Chondrocyte (in vitro differentiated cells): ENCODE measurements at places on chromosomes 7 and 10.

GRCh38 chr10:97280783-97281182 is 11.7 kb downstream of the ARHGAP19 start:
- no peak for DNase-seq

DNA sequence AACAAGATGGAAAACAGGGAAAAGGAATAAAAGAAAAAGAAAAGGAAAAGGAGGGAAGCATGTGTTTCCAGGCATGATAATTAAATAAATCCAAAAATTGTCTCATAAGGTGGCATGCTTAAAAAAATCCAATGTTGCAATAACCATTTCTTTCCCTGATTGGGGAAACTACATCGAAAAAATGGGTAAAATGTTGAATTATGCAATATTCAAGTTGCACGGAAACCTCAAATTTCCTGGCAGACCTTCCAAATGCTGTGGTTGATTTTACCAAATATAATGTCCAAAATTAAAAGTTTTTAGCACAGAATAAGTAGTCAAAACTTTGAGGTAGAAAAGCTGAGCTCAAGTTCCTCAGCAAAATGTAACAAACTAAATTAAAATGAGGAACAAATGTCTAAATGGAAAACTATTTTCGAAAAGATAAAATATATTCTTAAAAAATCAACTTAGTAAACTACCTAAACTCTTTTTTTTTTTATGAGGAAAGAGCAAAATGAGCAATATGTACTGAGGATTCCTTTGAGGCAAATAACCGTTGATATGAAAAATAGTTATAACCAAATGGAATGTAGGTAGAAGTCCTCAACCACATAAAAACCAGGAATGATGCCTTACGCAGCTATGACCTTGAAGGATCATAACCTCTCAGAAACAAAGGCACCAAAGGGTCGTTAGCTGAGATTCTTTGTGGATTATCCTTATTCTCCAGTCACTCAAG is 52.6 kb downstream of the MACC1 start:
- no peak for DNase-seq

- DNase-seq: no peak
Observed at GRCh38 chr7:34928052-34928451, 109.2 kb downstream of the DPY19L1 start.

DNA sequence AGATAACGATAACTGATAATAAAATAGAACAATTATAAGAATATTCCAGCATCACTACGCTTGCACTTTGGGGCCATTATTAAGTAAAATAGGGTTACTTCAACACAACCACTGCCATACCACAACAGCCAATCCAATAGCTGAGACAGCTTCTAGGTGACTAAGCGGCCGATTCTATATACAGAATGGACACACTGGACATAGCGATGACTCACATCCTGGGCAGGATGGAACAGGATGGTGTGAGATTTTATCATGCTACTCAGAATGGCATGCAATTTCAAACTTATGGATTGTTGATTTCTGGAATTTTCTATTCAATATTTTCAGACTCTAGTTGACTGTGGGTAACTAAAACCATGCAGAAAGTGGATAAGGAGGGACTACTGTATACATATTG is 920.9 kb downstream of the LRMDA start:
- no peak for DNase-seq

- DNase-seq: no peak
Observed at GRCh38 chr10:89466599-89467035, 52.2 kb downstream of the IFIT5 start.

DNA sequence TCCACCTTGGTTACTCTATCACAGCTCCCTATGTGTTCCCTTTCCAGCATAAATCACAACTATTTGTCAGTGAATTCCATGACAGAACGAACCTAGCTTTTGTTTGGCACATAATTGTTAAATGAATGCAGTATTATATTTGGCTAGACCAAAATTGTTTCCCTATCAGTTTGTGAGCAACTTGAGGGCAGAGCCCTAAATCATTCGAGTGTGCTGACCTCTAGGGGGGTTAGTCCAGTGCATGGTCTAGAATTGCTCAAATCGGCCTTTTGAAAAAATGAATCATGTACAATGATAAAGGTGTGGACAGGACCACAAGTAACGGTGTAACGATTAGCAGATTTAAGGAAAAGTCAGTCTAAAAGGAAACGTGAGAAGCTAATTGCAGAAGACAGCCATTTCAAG is 475 bp upstream of the NRBF2 start:
- no peak for DNase-seq

DNA sequence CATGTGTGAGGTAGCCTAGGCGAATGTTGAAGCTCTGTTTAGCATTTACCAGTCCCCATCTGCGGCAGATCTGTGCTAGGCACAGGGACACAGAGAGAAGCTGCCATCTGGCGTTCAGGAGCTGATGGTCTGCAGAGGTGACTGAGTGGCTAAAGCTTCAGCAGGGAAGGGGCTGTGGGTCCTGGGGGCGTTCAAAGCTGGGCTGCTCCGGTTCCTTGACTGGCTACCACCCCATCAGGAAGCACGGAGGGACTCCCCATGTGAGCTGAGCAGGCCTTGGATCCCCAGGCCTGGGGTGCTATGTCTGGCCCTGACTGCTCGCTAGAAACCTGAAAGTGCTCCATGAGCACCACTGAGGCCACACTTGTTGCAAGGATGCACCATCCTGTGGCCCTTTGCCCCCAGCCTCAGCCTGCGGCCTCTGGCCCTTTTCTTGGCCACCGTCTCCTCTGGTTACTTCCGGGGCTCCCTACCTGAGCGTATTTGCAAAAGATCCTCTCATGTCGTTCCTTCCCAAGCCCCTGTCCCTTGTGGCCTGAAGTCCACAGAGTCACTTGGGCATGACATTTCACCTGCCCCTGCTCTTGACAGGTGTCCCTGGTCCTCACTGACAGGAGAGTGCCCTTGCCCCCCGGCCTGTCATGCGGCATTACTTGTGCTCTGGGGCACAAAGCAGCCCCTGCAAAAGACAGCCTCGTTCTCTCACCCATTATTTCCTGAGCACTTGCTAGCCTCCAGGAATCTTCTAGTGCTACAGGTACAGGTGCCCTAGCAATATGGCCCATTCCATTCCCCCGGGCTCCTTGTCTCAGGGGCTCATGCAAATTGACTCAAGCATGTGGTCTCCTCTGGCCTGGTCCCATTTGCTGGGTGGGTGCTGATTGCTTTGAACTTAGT is 108.1 kb downstream of the GLRX3 start:
- peak; percentile 51 for DNase-seq

DNA sequence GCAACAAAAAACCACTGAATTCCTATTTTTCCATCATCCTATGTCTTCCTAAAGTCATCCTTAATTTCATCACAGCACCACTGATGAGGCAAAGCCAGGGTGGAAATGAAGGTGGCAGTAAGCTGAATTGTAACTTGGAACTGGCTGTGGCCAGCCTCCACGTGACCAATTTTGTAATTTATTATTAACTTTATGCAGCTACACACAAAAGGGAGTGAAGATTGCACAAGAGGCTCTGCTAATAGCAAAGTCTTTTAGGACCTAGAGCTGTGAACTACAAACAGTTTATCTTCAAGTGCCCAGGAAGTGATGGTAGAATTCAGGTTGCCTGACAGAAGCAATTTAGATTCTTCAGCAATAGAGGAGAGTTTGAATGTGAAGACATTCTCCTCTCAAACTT is 176.4 kb downstream of the CCDC71L start:
- no peak for DNase-seq

- no peak for DNase-seq
Observed at GRCh38 chr7:148045521-148045920, 545.0 kb upstream of the C7orf33 start.
